ENCODE measurements at places on chromosomes 12 and 14.

- no peaks in the 10 kb centered on the region for H3K36me3 ChIP-seq
- DNase-seq = no peak
Measured at GRCh38 chr12:125276567-125276966, 211.3 kb downstream of the AACS start.

GRCh38 chr14:102056694-102057442 is 30.0 kb downstream of the HSP90AA1 start:
- no peaks in the 10 kb centered on the region for H3K4me1 ChIP-seq
- no peak overlapping the region for H3K4me3 ChIP-seq

GRCh38 chr14:95150910-95151309 is 6.4 kb downstream of the DICER1 start:
- H3K4me1 ChIP-seq = peaks cover 84% of the 10 kb centered on the region
- H3K27ac ChIP-seq = no peak overlapping the region
- H3K4me3 ChIP-seq = no peak overlapping the region

- DNase-seq = no peak
- no peak overlapping the region for H3K4me3 ChIP-seq
- no peaks in the 10 kb centered on the region for H3K27me3 ChIP-seq
- no peak overlapping the region for H3K27ac ChIP-seq
- H3K36me3 ChIP-seq = no peaks in the 10 kb centered on the region
Measured at GRCh38 chr12:24139035-24139434, 189.6 kb upstream of the SOX5 start.

GRCh38 chr14:73225496-73225895 is 11.8 kb upstream of the PAPLN start:
- H3K4me1 ChIP-seq = no peaks in the 10 kb centered on the region
- H3K36me3 ChIP-seq = peaks cover under 1% of the 10 kb centered on the region
- no peak overlapping the region for H3K27ac ChIP-seq
- H3K27me3 ChIP-seq = no peaks in the 10 kb centered on the region
- no peak overlapping the region for H3K4me3 ChIP-seq
- DNase-seq = no peak

GRCh38 chr12:34399631-34400410 is 377.5 kb downstream of the ALG10 start:
- no peaks in the 10 kb centered on the region for H3K4me1 ChIP-seq
- no peak overlapping the region for H3K4me3 ChIP-seq
- no peaks in the 10 kb centered on the region for H3K27me3 ChIP-seq
- no peaks in the 10 kb centered on the region for H3K36me3 ChIP-seq
- DNase-seq = peak; percentile 4

DNA sequence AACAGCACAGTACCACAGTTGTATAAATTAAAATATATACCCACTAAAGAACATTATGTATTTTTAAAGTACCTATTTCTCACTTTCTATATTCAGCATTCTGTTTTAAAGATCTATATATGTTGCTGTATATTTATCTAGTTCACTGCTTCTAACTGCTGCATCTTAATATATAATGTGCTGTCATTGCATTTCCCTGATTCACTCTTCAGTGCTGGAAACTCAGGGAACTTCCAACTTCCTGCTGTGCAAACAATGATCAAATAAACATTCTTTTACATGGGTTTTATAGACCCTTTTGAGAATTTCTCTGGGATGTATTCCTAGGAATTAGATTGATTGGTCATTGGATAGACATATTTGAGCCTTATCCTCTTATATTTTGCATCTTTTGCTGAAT is 379.1 kb downstream of the APAF1 start:
- H3K27ac ChIP-seq = no peak overlapping the region
- no peaks in the 10 kb centered on the region for H3K4me1 ChIP-seq
- no peaks in the 10 kb centered on the region for H3K27me3 ChIP-seq
- H3K36me3 ChIP-seq = no peaks in the 10 kb centered on the region

DNA sequence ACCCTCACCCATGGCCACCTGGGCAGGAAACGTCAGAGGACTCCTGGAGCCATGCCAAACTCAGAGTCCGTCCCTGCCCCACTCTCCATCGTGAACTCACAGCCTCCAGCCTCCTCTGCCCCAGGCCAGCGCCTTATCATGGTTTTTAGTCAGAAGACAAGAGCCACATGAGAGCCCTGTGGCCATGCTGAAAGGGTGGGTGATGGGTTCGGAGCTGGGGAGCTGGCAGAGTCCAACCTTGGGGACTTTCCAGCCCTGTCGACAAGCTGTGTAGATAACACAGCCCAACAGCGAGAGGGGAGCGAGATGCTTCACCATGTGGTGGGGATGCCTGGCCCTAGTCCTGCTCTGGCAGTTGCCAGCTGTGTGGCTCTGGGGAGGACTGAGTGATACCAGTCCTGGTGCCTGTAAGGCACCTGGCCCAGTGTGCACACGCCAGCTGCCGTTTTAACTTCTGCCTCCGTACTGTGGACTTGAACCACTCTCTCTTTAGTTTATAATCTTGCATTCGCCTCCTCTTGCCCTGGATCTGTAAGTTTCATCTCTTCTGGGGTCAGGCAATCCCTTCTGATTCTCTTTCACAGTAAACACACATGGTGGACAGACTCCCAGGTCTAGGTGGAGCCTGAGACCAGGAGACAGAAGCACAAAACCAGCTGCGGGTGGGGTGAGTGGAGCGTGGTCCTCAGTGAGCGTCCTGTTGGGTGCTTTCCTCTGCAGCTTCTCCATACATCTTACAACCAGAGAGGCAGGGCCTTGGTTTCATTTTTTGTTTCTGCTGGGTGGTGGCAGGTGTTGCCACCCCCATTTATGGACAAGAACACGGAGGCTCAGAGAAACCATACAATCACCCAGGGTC is 55.3 kb downstream of the RIN3 start:
- no peak for DNase-seq
- H3K4me3 ChIP-seq = no peak overlapping the region
- H3K36me3 ChIP-seq = no peaks in the 10 kb centered on the region
- peak overlapping the region; percentile 82 for H3K27ac ChIP-seq

All from transverse colon (tissue), 4 donors.